BJ (cell line): ENCODE measurements at places on chromosomes 7 and 10. TPM values are rescaled to one million over a fixed set of nuclear protein-coding genes. Genes with fewer than 3 reads are reported as not detected.

Gene MKX
- polyA plus RNA-seq: 68.1 and 72.9 TPM in 2 replicates

Gene HYAL4
- polyA plus RNA-seq: not detected in 2 replicates

Gene TAS2R5
- 0.43 and 0.64 TPM in 2 replicates for polyA plus RNA-seq

Gene PALS2
- 2.7 and 5.1 TPM in 2 replicates for polyA plus RNA-seq

Gene RGR
- not detected in 2 replicates for polyA plus RNA-seq

Gene SLC13A4
- 0.04 TPM in 2 replicates for polyA plus RNA-seq

Gene LRRN3
- 7.2 and 12.7 TPM in 2 replicates for polyA plus RNA-seq

Gene FKBP6
- not detected in 2 replicates for polyA plus RNA-seq

Gene CALML3
- polyA plus RNA-seq: not detected in 2 replicates

Gene AOAH
- not detected in 2 replicates for polyA plus RNA-seq

Gene OR13A1
- polyA plus RNA-seq: not detected in 2 replicates

Gene TRIP6
- polyA plus RNA-seq: 70.3 and 105 TPM in 2 replicates

Gene SRRM3
- polyA plus RNA-seq: 0.48 and 0.80 TPM in 2 replicates

Gene ACSM6
- not detected in 2 replicates for polyA plus RNA-seq

Gene NKX6-2
- polyA plus RNA-seq: not detected in 2 replicates

Gene PPP1R17
- polyA plus RNA-seq: not detected in 2 replicates

Gene KLLN
- polyA plus RNA-seq: 0.42 and 0.44 TPM in 2 replicates

Gene HOXA2
- 0.09 and 0.13 TPM in 2 replicates for polyA plus RNA-seq
